ENCODE measurements at places on chromosomes 5 and 9.

DNA sequence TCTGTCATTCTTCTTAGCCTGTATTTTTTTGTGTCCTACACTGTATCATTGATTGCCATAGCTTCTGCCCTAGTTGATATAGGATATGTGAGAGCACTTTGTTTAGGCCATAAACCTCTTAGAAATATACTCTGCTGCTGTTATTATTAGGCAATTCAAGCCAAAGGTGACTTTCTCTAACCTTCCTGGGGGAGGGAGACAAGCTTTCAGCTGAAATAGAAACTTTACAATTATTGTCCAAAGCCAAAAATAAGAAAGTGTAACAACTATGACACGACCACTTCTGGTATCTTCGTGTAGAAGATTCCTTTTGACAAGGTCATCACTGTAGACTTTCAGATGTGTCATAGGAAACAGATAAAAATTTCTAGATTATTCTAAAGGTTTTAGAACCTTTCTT is 12.2 kb upstream of the CSNK1A1 start:
- no peak for DNase-seq

DNA sequence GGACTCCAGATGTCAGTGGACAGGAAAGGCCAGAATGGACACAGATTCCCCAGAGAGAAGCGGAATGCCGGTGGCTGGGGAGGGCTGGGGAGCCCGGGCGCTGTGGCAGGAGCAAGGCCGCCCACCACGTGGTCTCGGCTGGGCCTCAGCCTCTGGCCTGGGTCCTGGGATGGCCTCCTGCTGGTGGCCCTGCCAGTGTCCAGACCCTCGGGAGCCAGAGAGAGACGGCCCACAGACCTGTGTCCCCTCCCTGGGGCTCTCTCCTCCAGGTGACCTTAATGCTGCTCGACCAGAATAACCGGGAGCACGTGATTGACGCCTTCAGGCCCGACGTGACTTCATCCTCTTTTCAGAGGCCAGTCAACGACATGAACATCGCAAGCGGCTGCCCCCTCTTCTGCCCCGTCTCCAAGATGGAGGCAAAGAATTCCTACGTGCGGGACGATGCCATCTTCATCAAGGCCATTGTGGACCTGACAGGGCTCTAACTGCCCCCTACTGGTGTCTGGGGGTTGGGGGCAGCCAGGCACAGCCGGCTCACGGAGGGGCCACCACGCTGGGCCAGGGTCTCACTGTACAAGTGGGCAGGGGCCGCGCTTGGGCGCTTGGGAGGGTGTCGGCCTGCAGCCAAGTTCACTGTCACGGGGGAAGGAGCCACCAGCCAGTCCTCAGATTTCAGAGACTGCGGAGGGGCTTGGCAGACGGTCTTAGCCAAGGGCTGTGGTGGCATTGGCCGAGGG is 19.0 kb downstream of the FBXW5 start:
- no peak for DNase-seq

- no peak for DNase-seq
These were observed 54.3 kb downstream of the PTTG1 start for GRCh38 chr5:160475864-160476438.

GRCh38 chr9:3906437-3907213 is 380.8 kb upstream of the RFX3 start:
- DNase-seq, result no peak

DNA sequence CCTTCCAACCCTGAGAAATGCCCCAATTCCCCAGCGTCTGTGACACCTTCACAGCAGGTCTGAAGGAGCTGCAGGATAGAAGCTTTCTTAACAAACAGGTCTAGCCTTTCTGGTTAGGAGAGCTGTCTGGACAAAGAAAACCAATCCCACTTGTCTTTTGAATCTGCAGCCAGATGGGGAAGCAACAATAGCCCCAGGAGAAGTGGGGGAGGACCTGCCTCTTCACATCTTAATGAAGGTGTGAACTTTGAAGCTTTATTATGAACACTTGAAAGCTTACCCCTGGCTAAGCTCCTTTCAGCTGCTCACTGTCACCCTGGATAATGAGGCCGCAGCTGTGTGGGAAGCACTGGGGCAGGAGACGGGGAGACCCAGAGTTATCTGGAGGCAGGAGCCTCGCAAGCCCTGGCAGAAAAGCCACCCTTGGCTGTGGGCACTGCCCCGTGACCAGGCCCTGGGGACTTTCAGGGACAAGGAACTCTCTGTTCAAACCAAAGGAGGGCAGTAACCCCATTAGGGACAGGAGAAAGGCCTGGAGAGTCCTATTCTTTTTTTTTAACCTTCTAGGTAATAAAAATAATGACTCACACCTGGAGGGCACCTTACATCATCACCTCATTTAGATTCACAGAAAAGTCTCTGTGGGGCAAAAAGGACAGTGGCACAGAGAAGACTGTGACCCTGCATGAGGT is 151.8 kb upstream of the RAD23B start:
- no peak for DNase-seq

GRCh38 chr5:99058466-99058865 is 129.7 kb upstream of the CHD1 start:
- DNase-seq, result no peak

- no peak for DNase-seq
These were observed 61.7 kb downstream of the SLC38A9 start for GRCh38 chr5:55650386-55650785.

- no peak for DNase-seq
These were observed 55.3 kb downstream of the FYB1 start for GRCh38 chr5:39164016-39164415.

GRCh38 chr5:51397996-51398395 is 14.7 kb downstream of the ISL1 start:
- DNase-seq, result no peak

GRCh38 chr9:90953200-90953599 is 151.6 kb downstream of the SYK start:
- no peak for DNase-seq

DNA sequence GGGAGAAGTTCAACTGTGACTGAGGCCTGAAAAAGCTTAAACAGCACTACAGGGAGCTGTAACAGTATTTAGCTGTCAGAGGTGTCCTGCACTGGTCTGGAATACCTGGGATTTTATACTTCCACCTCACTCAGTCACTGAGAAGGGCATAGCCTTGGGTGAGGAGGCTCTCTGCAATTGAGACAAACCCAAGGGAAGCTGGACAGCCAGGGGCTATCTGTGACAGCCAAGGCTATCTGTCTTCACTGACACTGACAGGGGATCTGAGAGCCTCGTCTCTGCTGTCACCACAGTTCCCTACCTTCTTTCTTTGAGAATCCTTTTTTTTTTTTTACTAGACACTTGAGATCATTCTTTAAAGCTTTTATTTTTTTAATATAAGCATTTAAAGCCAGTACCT is 356.2 kb upstream of the CD180 start:
- no peak for DNase-seq

GRCh38 chr5:95670568-95670967 is 12.2 kb downstream of the SPATA9 start:
- DNase-seq, result no peak

GRCh38 chr5:67887748-67888161 is 327.8 kb upstream of the PIK3R1 start:
- DNase-seq, result no peak

GRCh38 chr5:92468295-92468694 is 1085.2 kb upstream of the ARRDC3 start:
- no peak for DNase-seq

DNA sequence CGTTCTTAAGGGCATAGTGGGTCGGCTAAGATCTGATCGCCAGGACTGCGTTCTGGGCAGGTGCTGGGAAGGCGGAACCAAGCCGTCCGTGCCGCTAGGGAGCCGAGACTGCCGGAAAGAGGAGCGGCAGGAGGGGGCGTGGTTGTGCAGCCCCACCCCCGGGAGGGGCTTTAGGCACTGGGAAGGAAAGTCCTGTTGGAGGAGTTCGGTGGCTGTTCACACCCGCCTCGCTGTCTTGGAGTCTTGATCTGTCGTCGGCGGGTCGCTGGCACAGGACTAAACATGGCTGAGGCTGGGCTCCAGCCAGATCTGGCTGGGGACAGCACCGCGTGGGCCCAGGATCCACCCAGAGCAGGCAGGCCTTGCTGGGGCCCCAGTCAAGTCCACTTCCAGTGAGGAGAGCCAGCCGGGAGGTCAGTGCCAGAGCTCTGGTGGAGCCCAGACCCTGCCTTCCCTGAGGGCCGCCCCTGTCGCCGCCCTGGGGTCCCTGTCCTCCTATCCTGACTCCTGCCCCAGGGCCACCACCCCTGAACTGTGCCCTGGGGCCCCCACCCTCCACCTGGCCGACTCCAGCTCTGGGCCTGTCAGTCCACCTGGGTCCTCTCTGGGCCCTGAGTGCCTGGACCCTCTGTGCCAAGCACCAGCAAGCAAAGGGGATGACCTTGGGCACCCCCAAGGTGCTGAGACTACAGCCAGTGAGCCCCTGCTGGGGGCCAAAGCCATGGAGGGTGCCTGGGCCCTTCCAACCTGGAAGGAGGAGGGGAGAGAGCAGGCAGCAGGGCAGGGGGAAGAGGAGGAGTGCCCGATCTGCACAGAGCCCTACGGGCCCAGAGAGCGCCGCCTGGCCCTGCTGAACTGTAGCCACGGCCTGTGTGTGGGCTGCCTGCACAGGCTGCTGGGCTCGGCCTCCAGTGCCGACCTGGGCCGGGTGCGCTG is 4.5 kb downstream of the RNF208 start:
- DNase-seq, result no peak

DNA sequence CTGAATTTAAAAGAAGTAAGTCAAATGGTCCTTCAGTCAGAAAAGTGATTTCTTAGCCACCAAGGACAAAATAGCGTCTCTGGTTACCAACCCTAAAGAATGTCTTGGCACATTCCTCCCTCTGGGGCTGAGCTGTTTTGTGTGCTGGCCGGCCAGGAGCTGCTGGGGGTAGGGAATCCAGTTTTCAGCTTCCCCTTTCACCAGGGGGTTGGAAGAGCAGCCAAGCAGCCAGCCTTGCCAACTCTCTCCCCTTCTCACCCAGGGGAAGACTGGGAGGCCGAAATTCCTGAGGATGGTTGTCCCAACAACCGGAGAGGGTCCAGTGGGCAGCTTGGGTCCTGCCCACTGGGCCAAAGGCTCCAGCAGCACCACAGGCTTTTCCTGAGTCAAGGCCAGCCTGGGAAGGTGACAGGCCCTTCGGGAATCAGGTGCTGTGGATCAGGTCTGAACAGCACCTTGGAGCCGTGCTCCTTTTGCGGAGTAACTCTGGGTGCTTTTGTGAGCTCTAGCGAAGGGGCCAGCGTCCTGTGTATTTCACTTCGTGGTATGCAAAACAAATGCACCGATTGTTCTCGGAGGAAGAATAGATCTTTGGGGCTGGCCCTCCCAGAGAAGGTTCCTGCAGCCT is 4.2 kb downstream of the WWC1 start:
- peak; percentile 68 for DNase-seq

DNA sequence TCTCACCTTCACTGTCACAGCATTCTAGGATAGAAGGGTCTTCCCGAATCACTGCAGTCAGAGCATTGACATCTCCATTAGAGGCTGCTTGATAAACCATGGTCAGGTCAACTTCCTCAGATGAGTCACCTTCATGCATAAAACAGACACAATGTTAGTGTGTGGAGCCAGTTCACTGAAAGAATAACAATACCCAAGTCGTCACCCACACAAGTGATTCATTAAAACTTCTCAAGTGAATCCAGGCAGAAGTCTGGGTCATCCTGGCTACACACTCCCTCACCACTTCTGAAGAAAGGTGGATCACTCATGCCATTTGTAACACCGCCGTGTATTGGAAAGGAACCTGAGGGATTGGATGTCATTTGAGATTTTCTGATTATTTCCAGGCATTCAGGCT is 49.6 kb downstream of the ANKRD55 start:
- no peak for DNase-seq

DNA sequence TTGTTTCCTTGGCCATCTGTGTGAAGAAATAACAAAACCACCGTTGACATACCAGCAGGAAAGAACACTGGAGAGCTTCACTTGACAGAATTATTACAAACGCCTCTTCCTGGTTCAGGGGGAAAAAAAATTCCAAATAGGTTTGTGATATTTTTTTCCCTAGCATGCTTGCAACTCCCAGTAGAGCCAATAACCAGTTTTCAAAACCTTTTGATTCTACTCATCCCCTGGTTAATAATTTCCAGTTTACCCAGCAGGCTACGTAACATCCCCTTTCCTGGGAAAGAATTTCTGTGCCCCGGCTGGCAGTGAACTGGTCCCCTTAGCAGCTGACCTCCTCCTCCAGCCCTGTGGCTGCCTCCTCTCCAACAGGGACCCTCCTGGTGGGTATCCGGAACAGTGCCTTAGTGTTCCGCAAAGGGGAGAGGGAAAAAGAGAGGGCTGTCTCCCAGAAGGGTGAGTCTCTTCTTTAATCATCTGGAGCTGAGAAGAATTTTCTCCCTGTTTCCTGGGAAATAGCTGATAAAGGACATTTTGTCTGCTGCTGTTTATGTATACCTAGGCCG is 72.8 kb upstream of the BOD1 start:
- DNase-seq, result peak; percentile 42

DNA sequence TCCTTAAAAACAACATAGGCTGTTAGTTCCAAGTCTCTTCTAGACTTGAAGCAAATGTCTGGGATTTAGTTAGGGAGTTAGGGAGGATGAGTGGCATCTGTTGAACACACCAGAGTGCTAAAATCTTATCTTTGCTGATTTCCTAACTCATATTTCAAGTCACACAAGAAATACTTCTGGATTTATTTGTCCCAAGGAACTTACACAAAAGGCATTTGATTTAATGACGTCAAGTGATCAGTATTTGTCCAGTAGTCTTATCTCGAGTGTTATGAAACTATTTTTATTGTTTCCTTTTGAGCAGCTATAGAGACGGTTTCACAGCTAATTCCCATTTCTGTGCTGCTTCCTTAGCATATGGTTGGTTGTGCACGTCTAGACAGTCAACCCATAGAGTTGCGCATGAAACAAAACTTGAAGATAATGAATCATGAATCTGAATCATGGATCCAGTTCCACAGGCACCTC is 140.5 kb upstream of the TUT7 start:
- no peak for DNase-seq

DNA sequence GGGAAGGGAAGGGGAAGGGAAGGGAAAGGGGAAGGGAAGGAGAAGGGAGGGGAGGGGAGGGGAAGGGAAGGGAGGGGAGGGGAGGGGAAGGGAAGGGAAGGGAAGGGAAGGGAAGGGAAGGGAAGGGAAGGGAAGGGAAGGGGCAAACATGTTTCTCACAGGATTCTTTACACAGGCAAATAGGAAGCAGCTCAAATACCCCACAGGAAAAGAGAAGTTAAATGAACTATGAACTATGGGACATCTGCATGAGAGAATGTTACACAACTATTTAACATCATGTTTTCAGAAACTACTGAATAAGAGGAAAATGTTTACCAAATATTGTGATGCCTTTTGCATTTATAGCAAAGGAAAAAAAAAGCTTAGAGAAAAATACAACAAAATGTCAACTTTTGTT is 125.4 kb upstream of the SLC30A5 start:
- DNase-seq, result no peak

DNA sequence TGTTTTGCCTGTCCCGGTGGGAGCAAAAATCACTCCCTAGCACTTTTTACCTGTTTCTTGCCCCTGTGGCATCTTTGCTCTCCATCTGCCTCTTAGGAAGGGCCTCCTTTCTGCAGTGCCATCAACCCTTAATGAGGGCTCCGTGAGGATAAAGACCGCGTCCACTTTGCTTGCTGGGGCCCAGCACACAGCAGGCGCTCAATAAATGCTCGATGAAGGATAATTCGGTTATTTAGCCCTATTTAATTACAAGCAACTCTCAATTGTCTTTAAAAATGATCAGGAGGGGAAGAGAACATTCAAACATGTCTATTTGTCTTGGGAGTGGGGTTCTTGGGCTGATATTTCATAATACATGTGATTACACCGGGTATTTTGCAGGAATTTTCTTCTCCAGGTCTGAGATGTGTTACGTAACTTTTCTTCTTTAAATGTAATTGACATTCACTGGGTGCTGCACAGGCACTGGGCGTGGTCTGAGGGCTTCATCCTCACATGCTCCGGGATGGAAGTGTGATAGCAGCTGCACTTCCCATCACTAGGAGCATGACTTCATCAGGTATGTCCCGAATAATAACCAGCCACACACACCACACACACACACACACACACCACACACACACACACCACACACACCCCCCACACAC is 19.8 kb upstream of the NTNG2 start:
- no peak for DNase-seq

Measured in pons (tissue), 1 donor.